ENCODE measurements at places on chromosomes 5 and 9. TPM values are rescaled to one million over a fixed set of nuclear protein-coding genes. Genes with fewer than 3 reads are reported as not detected.

Gene MYOZ3
- 6.7 TPM for total RNA-seq

Gene LCN15
- total RNA-seq: not detected

Gene TMEM252
- not detected for total RNA-seq

Gene CYLC2
- not detected for total RNA-seq

Gene ZNF474
- 9.7 TPM for total RNA-seq

Gene SOHLH1
- total RNA-seq: not detected

Data from diencephalon (tissue), 1 donor.